ENCODE measurements at places on chromosomes 7 and 10. TPM values are rescaled to one million over a fixed set of nuclear protein-coding genes. Genes with fewer than 3 reads are reported as not detected.

RBP4 gene
- total RNA-seq, result 2.1 TPM

CCAR1 gene
- total RNA-seq, result 20.0 TPM

PDZD7 gene
- 1.3 TPM for total RNA-seq

CACNB2 gene
- total RNA-seq, result not detected

GRM8 gene
- total RNA-seq, result not detected

C10orf53 gene
- not detected for total RNA-seq

SLC18A2 gene
- total RNA-seq, result not detected

ZC3HAV1L gene
- 16.2 TPM for total RNA-seq

FRA10AC1 gene
- 3.1 TPM for total RNA-seq

CYP3A4 gene
- not detected for total RNA-seq

LHFPL3 gene
- total RNA-seq, result not detected

CHRM2 gene
- total RNA-seq, result not detected

HHEX gene
- total RNA-seq, result 3.1 TPM

HOXA2 gene
- total RNA-seq, result not detected

NPSR1 gene
- total RNA-seq, result not detected

HOXA11 gene
- total RNA-seq, result not detected

TDRD1 gene
- total RNA-seq, result 0.16 TPM

TET1 gene
- 2.6 TPM for total RNA-seq

NKX6-2 gene
- total RNA-seq, result not detected

TMEM178B gene
- not detected for total RNA-seq

AKR1C8 gene
- not detected for total RNA-seq

MPP7 gene
- not detected for total RNA-seq

C10orf62 gene
- total RNA-seq, result not detected

OGDHL gene
- 0.49 TPM for total RNA-seq

KIF11 gene
- 6.5 TPM for total RNA-seq

PLXNA4 gene
- 9.2 TPM for total RNA-seq

APBB1IP gene
- total RNA-seq, result 0.18 TPM

CYP2E1 gene
- total RNA-seq, result not detected

BICC1 gene
- 81.6 TPM for total RNA-seq

AFAP1L2 gene
- total RNA-seq, result 2.5 TPM

NEUROD6 gene
- total RNA-seq, result not detected

SLC35B4 gene
- total RNA-seq, result 8.8 TPM

CNTNAP2 gene
- under 0.01 TPM for total RNA-seq

MRC1 gene
- under 0.01 TPM for total RNA-seq

ABCC2 gene
- 0.32 TPM for total RNA-seq

ZNF679 gene
- not detected for total RNA-seq

NANOS1 gene
- 8.7 TPM for total RNA-seq

MORN4 gene
- 9.6 TPM for total RNA-seq

NKX2-3 gene
- not detected for total RNA-seq

SEC24C gene
- total RNA-seq, result 63.8 TPM

STRIP2 gene
- 4.2 TPM for total RNA-seq

MARVELD1 gene
- total RNA-seq, result 30.7 TPM

MNX1 gene
- total RNA-seq, result not detected

PTPRZ1 gene
- total RNA-seq, result not detected

SOSTDC1 gene
- not detected for total RNA-seq

FRMPD2 gene
- not detected for total RNA-seq

GATA3 gene
- not detected for total RNA-seq

CNPY4 gene
- 22.0 TPM for total RNA-seq

PRKAR2B gene
- total RNA-seq, result 0.54 TPM

PNLIPRP1 gene
- not detected for total RNA-seq

BLNK gene
- total RNA-seq, result not detected
